ENCODE measurements at places on chromosomes 13 and 19.
A peak's percentile ranks its signal among the peaks of the same experiment; 100 is the strongest.

- DNase-seq: no peak
Observed at GRCh38 chr19:37893845-37894575, 12.4 kb downstream of the WDR87 start.

- no peak for DNase-seq
Observed at GRCh38 chr13:103430368-103430767, 364.2 kb upstream of the SLC10A2 start.

DNA sequence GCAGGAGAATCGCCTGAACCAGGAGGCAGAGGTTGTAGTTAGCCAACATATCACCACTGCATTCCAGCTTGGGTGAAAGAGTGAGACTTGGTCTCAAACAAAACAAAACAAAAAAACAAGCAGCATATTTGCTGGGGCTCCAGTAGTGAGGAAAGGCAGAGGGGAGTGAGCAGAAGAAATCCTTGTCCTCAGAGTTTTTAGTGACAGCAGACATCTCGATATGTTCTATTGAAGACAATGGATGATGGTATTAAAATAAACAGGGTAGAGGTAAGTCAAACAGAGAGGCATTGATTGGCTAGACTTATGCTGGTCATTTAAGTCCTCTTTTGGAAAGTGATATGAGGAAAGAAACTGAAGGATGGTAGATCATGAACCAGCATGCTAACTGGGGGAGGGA is 19.0 kb downstream of the NLRP7 start:
- DNase-seq: no peak

DNA sequence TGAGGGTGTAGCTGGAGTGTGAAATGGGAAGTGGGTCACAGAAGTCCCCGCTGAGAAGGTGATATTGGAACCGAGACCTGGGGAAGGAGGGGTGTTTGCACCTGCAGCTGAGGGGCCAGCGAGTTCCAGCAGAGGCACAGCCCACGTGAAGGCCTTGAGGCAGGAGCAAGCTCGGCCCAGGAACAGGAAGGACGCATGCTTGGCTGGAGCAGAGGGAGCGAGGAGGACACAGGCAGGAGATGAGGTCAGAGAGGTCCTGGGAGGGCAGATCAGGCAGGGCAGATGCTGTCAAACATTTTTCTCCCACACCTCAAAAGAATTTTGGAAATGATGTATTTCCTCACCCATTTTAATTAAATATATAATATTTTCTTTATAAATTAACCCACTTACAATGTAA is 9.3 kb downstream of the ZNF415 start:
- DNase-seq: no peak

DNA sequence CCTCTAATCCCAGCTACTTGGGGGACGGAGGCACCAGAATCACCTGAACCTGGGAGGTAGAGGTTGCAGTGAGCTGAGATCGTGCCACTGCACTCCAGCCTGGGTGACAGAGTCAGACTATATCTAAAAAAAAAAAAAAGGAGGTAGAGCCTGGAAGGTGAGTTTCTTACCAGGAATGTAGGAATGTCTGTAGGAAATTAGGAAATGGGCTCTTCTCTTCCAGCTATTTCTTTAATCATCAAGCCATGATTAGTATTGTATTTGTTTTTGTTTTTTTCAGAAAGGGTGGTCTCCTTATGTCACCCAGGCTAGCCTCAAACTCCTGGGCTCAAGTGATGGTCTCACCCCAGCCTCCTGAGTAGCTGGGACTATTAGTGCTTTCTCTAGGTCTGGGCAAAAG is 26.3 kb upstream of the SERP2 start:
- DNase-seq: no peak

DNA sequence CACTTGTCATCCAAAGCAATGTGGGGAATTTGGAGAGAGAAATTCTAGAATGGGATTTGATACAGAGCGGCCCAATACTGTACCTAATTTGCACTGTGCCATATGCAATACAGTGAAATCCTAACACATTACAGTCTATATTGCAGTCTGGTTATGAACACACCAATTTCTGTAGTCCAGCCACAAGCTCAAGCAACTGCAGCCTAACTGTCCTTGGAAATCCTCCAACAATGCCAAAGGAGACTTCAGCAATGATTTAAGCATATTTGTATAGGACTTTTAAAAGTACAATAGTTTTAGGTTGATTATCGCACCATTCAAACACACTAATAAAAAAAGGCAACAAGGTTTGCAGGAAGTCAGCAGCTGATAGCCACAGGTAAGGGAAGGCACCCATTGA is 17.3 kb downstream of the DIAPH3 start:
- no peak for DNase-seq

DNA sequence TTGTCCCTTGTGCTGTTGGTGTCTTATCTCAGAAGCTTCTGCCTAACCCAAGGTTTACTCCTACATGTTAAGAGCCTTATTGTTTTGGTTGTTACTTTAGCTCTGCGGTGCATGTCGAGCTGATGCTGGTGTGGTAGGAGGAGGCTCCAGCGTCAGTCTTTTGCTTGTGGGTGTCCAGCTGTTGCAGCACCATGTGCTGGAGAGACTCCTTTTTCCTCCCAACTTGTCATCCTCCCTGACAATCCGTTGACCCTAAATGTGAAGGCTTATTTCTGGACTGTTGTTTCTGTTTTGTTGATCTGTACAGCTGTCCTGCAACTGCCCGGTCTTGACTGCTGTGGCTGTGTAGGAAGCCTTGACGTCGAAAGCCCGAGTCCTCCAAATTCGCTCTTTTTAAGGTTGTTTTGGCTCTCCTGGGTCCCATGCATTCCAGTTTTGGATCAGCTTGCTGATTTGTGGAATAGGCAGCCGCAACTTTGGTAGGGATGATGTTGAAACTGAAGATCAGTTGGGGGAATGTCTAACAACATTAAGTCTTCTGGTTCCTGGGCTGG is 15.3 kb downstream of the NAXD start:
- DNase-seq: no peak

DNA sequence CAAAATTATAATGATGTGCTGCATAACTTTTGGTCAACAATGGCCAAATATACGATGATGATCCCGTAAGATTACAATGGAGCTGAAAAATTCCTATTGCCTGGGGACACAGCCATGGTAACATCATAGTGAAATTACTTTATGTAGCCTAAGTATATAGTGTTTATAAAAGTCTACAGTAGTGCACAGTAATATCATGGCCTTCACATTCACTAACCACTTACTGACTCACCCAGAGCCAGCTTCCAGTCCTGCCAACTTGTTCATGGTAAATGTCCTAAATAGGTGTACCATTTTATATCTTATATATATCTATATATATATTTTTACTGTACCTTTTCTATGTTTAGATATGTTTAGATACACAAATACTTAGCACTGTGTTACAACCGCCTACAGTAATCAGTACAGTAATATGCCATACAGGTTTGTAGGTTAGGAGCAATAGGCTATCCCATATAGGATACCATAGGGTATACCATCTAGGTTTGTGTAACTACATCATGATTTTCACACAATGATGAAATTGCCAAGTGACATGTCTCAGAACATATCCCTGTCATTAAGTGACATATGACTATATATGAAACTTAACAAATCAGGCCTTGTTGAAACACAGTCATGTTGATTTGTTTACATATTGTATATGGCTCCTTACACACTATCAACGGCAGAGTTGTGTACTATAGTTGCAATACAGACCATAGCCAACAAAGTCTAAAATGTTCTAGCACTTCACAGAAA is 23.7 kb downstream of the DIS3 start:
- no peak for DNase-seq

GRCh38 chr13:34777914-34778303 is 164.2 kb upstream of the NBEA start:
- no peak for DNase-seq

DNA sequence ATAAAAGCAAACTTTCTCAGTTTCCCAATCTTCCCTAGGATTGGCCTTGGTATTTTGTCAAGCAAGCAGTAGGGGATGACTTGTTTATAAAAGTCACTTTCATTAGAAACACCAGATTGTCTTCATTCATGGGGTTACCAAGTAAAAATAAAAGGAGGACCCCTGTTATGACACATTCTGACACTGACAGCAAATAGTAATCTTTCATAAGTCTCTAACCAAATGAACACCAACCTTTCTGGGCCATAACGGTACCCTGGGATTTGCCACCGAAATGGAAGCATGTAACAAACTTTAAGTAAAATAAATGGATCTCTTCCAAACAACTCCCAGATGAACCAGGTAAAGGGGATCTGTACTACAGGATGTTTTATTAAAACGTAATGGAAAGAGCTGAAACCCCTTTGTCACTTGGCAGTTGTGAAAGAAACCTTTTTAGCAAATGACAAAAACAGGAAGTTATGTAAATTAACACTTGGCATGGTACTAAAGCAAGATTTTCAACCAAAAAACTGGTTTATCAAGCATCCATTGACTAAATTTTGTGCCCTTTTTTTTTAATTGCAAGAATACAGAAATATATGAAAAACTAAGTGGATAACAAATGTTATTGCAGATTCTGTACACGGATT is 335.6 kb downstream of the RBM26 start:
- DNase-seq: no peak

GRCh38 chr13:45373162-45373547 is 32.2 kb upstream of the TPT1 start:
- DNase-seq: no peak

- no peak for DNase-seq
Observed at GRCh38 chr13:27789153-27789494, 3.2 kb upstream of the GSX1 start.

DNA sequence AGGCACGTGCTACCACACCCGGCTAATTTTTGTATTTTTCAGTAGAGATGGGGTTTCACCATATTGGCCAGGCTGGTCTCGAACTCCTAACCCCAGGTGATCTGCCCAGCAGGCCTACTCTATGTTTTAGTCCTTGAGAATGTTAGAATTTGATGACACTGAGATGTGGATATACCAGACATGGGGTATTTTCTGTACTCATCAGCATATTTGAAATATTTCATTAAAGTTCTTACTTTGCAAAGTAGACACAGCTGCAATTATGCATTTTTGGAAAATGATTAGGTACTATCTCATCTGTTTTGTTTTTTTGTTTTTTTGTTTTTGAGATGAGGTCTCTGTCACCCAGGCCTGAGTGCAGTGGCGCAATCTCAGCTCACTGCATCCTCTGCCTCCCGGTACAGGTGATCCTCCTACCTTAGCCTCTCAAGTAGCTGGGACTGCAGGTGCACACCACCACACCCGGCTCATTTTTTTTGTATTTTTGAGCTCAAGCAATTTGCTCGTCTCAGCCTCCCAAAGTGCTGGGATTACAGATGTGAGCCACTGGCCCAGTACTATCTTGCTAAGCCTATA is 12.7 kb downstream of the SPINT2 start:
- DNase-seq: no peak

GRCh38 chr19:5959260-5960004 is 18.5 kb downstream of the RANBP3 start:
- DNase-seq: no peak

DNA sequence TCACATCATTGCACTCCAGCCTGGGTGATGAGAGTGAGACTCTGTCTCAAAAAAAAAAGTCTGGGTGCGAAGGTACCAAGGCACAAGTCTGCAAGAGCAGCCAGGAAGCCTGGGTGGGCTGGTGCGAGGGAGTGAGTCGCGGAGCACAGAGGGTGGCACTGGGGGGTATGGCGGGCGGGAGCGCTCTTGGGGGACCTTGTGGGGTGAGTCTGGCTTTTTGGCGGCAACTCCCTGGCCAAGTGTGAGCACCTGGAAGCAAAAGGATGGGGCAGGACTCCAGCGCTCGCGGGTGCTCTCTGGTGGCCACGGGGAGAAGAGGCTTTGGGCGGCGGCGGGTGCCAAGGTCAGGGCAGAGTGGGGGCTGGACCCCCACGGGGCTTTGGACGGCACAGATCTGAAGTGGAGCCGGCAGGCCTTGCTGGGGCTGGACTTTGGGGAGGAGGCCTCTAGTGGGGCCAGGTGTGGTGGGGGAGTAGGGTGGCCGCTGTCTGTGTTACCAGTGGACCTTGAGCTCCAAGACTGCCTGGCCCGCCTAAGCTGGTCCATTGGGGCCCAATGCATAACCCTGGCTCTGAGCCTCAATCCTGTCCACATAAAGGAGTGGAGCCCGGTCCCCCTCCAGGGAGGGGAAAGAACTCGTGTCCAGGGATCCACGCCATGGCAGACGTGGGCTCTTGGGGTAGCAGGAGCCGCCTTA is 1.6 kb downstream of the P2RY11 start:
- peak; percentile 72 for DNase-seq

DNA sequence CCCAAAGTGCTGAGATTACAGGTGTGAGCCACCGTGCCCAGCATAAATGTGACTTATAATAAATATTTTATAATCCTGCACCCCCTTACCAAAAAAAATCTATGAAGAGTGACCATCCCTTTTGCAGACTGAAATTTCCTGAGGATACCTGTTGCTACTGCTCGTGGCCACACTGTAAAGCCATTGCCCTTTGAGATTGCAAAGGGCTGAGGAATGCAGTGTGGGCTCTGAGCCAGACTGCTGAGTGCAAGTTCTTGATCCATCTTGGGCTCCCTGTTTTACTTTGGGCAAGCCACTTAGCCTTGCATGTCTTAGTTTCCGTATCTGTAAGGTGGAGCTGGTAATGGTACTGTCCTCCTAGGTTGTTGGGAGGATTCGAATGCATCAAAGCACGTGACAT is 23.4 kb downstream of the SIPA1L3 start:
- DNase-seq: no peak

DNA sequence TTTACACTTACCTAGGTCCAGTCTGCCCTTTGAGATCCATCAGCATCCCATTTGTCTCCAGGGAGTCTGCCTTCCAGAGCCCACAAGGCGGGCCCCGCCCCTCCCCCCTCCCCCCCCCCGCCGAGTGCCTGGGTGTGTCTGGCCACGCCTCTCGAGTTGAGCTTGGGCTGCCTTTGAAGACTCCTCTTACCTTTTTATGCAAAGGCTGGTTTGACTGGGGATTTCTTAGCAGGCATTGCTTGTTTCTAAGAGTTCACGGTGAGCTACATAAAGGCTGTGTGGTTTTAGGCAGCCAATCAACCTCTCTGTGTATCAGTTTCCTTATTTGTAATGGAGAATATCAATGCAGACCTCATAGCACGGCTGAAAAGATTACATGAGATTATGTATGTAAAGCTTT is 11.3 kb downstream of the GPR12 start:
- DNase-seq: no peak

DNA sequence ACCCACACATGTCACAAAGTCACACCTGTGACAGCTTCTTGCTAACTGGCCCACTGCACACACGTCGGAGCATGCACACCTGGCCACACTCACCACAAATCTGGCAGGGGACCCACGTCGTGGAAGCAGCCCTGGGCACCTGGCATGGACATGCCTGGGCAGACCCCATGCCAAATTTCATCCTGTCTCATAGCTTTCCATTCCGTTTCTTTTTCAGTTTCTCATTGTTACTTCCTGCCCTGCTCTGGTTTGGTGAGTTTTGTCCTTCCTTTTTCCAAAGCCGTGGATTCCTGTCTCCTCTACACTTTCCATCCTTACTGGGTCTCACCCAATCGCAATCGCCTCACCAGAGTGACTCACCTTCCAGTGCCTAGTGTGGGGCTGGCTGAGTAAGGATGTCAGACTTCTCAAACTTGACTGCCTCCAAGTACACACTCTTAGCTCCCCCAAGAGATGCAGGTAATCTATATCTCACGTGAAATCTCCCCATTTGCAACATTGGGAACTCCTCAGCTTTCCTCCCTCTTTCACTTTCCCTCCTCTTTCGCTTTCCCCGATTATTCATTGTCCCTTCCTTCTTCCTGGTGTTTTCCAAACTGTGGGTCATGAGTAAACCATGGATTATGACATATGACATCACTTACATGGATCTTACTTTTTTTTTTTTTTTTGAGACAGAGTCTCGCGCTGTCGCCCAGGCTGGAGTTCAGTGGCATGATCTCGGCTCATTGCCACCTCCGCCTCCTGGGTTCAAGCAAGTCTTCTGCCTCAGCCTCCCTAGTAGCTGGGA is 1.6 kb upstream of the BBC3 start:
- peak; percentile 31 for DNase-seq

All from CD4-positive, alpha-beta T cell treated with Interleukin-2 at 100 ng/mL for 4 hours (primary cell).